ENCODE measurements at places on chromosomes 1 and 21.

- DNase-seq, result no peak
Measured at GRCh38 chr1:160608514-160608913, 29.2 kb upstream of the CD84 start.

GRCh38 chr21:17119466-17120297, 393.2 kb upstream of the CXADR start:
- no peak for DNase-seq

DNA sequence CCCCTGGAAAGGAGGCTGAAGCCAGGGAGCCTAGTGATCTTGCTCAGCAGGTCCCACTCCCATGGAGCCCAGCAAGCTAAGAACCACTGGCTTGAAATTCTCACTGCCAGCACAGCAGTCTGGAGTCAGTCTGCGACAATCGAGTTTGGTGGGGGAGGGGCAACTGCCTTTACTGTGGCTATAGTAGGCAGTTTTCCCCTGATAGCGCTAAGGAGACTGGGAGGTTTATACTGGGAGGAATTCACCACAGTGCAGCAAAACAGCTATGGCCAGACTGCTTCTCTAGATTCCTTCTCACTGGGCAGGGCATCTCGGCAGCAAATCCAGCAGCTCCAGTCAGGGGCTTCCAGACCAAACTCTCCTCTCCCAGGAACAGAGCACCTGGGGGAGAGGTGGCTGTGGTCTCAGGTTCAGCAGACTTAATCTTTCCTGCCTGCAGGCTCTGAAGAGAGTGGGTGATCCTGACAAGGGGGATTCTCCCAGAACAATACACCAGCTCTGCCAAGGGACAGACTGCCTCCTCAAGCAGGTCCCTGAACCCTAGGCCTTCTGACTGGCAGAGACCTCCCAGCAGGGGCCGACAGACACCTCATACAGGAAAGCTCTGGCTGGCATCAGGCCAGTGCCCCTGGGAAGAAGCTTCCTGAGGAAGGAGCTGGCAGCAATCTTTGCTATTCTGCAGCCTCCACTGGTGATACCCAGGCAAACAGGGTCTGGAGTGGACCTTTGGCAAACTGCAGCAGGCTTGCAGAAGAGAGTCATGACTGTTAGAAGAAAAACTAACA, 548.5 kb upstream of the NEGR1 start:
- no peak for DNase-seq

DNA sequence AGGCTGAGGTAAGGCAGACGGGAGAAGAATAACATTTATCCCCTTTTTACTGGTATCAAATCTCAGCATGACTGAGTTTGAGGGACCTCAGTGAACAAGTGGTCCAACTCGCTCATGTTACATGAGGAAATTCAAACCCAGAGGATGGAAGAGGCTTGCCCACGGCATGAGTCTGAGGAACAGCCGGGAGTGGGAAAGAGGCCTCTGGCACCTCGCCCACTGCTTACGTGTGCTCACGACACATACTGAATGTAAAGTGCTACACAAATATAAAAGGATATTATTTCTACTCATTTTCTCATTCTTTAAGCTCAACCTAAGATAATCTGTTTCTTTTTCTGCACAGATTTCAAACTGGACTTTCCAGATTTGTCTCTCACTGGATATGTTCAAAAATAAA, 14.7 kb downstream of the BEND5 start:
- DNase-seq, result no peak

DNA sequence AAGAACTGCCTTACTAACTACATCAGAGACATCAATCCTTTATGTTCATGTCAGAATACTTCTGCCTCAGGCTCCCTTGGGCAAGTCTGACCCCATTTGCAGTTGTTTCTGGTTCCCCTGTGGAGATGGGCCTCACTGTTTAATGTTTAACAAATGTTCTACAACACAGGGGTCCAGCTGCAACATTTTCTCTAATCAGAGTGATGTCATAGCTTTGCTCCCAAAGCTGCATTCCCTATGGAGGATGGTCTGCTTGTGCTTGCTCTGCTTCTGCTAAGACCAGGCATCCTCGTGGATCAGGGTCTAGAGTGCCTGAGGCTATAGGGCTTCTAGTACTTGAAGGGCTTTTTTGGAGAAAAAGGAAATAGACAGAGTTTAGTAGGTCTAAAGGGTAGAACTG, 1071.2 kb downstream of the TTLL7 start:
- no peak for DNase-seq

GRCh38 chr1:180282401-180283044, 52.5 kb downstream of the LHX4 start:
- DNase-seq, result no peak

- DNase-seq, result no peak
Measured at GRCh38 chr21:38628349-38628748, 130.1 kb upstream of the ERG start.

DNA sequence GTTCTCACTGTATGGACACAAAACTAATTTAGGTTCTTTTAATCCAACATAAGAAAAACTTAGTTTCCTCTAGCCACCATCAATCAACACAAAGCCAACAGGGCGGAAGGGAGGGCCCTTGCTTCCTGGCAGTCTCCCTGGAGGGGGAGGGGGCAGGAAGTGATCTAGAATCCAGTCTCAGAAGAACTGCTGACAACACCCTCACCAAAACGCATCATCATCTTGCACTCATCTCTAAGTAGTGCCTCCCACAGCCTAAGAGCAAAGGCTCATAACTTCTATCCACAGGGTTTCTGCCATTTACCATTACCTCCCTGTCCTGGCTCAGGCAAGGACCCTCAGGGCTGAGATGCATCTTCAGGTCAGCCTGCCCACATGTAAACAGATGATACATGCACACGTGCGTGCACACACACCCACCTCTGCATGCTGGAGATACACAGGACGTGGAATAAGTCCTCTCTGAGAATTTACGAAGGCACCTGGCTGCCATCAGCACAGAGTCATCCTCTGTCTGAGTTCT, 20.5 kb downstream of the HIVEP3 start:
- peak; percentile 38 for DNase-seq

DNA sequence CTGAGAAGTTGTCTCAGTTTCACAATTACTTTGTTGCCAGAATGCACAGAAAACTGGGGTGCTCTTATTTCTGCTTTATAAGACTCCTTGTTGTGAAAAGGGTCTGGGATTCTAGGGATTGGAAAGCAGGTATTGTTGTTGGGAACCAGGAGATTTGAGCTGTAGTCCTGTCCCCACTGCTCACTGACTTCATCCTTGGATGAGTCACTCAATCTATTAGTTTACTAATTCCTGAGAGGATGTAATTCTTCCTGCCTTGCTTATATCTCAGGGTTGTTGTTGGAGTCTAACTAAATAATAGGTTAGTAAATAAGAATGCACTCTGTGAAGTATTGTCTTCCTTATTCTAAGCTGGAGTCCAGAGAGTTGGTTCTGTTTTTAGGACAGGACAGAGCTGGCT, 172.5 kb upstream of the GALNT2 start:
- DNase-seq, result no peak

DNA sequence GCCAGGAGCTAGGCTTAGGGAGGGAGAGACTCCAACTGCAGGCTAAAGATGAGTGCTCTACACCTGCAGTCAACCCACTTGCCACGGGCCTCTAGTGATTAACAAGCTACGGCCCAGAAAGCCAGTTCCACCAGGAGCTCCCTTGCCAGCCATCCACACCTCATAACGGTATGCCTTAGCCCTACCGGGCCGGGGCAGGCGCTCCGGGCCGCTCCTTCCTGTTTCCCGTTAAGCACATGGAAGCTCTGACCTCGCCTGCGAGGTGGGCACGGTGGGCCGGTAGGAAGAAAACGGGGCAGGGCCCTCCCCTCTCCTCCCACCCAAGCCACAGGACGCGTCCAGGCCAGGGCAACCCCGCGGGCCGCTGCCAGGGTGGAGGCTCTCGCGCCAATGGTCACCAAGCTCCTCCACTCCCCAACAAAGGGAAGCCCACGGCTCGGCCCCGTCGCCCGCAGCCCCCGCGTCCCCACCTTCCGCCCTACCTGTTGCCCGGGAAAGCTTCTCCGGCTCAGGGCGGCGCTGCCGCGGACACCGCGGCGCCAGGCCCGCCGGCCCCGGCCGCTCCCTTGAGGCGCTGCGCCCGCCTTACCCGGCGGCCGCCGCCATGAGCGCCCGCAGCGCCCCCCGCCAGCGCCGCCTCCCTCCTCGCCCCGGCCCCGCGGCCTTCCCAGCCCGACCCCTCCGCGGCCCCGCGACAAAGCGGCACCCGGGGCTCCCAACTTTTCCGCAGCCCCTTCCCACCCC, 627 bp downstream of the CERS2 start:
- peak; percentile 25 for DNase-seq

GRCh38 chr1:40824591-40825434, 37.4 kb downstream of the CITED4 start:
- DNase-seq, result no peak

GRCh38 chr1:222788402-222789156, 26.3 kb upstream of the DISP1 start:
- DNase-seq, result no peak

- DNase-seq, result no peak
Measured at GRCh38 chr1:69551476-69552324, 16.0 kb upstream of the LRRC7 start.

- peak; percentile 37 for DNase-seq
Measured at GRCh38 chr1:172778456-172779455, 119.9 kb downstream of the FASLG start.

GRCh38 chr1:223832637-223832943, 13.2 kb downstream of the TP53BP2 start:
- no peak for DNase-seq

All from inflammatory macrophage treated with lipopolysaccharide for 4 hours (primary cell).